ENCODE measurements at places on chromosomes 2 and 18.
A peak's percentile ranks its signal among the peaks of the same experiment; 100 is the strongest.

DNA sequence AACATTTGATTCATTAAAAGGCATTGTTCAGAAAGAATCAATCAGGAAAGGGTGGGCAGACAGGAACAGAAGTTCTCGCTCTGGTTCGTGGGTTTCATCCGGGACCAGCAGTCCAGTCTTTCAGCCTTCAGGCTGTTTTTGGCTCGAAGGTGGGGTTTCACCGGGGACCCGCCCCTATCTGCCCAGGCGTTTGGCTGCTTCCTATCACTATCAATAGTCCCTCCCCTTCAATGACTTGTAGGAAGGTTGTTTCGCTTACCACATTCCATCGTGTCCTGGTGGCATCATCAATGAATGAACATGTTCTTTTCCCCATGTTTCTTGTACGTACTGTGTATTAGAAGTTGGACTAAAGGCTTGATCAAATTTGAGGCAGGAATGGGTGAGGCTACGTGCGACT lies 130.3 kb downstream of the NEDD4L start:
- DNase-seq, result no peak
- peaks cover 6% of the 10 kb centered on the region for H3K4me1 ChIP-seq
- H3K4me3 ChIP-seq, result no peak overlapping the region

GRCh38 chr2:145771525-145771924 lies 1251.6 kb upstream of the ZEB2 start:
- no peaks in the 10 kb centered on the region for H3K36me3 ChIP-seq
- H3K27ac ChIP-seq, result no peak overlapping the region
- no peaks in the 10 kb centered on the region for H3K4me1 ChIP-seq

- no peaks in the 10 kb centered on the region for H3K4me1 ChIP-seq
- H3K27me3 ChIP-seq, result no peaks in the 10 kb centered on the region
- H3K4me3 ChIP-seq, result no peak overlapping the region
- H3K27ac ChIP-seq, result no peak overlapping the region
- no peaks in the 10 kb centered on the region for H3K36me3 ChIP-seq
Measured at GRCh38 chr2:58025150-58025933, 21.3 kb upstream of the VRK2 start.

- DNase-seq, result no peak
- no peak overlapping the region for H3K27ac ChIP-seq
- H3K4me3 ChIP-seq, result no peak overlapping the region
- H3K27me3 ChIP-seq, result no peaks in the 10 kb centered on the region
Measured at GRCh38 chr18:75472396-75472795, 44.9 kb upstream of the SMIM21 start.

- H3K27ac ChIP-seq, result no peak overlapping the region
- H3K36me3 ChIP-seq, result no peaks in the 10 kb centered on the region
- H3K4me3 ChIP-seq, result no peak overlapping the region
- peaks cover 5% of the 10 kb centered on the region for H3K27me3 ChIP-seq
- peaks cover 7% of the 10 kb centered on the region for H3K4me1 ChIP-seq
Measured at GRCh38 chr18:5546660-5547059, 2.9 kb upstream of the EPB41L3 start.

DNA sequence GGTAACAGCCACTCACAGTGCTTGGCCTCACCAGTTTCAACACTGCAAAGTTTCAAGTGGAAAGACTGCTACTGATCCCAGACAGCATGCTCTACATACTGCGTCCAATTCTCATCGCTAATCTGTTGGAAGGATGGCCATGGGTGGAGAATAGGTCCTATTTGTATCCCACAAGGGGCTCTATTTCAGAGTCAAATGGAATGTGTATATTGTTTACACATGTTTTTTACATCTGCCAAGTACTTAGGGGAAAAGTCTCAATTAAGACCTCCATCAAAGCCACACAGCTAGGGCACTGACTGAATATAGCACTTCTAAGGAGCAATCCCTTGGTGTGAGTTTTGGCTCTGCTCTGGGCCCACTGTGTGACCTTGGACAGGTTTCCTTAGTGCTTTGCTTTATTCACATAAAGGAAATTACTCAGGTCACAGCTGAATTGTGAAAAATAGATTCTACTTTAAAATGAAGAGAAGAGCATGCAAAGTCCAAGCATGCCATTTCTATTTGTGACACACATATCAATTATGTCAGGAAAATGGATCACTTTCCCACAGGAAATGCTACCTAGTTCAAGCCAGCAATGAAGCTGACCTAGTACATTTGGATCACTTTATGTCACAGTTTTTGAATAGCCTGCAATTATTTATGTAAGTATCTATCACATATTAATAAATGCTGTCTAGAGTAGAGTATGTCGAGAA lies 112.9 kb upstream of the STK17B start:
- DNase-seq, result no peak
- no peak overlapping the region for H3K4me3 ChIP-seq
- no peaks in the 10 kb centered on the region for H3K36me3 ChIP-seq
- peak overlapping the region; percentile 17 for H3K27ac ChIP-seq

- DNase-seq, result no peak
- H3K27me3 ChIP-seq, result no peaks in the 10 kb centered on the region
- H3K4me1 ChIP-seq, result no peaks in the 10 kb centered on the region
- no peak overlapping the region for H3K4me3 ChIP-seq
Measured at GRCh38 chr2:119958670-119959268, 54.1 kb upstream of the EPB41L5 start.

GRCh38 chr2:118801151-118801550 lies 46.3 kb downstream of the EN1 start:
- H3K4me1 ChIP-seq, result no peaks in the 10 kb centered on the region
- H3K4me3 ChIP-seq, result no peak overlapping the region
- no peak for DNase-seq

GRCh38 chr2:37378411-37378810 lies 34.0 kb downstream of the QPCT start:
- no peaks in the 10 kb centered on the region for H3K4me1 ChIP-seq
- no peak overlapping the region for H3K4me3 ChIP-seq
- H3K27me3 ChIP-seq, result no peaks in the 10 kb centered on the region
- H3K27ac ChIP-seq, result no peak overlapping the region

DNA sequence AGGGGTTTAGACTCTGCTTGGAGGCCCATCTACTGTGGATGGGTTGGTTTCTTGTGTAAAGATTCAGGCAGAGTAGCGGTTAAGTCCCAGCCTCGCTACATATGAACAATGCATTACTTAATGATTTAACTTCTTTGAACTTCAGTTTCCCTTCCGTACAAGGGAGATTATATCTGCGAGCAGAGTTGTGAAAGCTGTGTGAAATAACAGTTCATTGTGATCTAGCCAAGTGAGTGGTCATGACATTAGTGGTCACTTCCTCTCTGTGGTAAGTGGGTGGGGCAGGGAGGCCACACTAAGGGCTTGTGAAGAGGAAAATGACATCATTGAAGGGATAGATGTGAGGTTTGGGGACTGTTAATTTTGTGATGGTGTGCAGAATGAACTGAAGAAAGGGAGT lies 14.1 kb upstream of the MEX3C start:
- H3K4me1 ChIP-seq, result no peaks in the 10 kb centered on the region
- H3K27me3 ChIP-seq, result no peaks in the 10 kb centered on the region
- DNase-seq, result peak; percentile 64
- no peak overlapping the region for H3K4me3 ChIP-seq
- H3K27ac ChIP-seq, result no peak overlapping the region
- no peaks in the 10 kb centered on the region for H3K36me3 ChIP-seq

GRCh38 chr2:157329524-157329923 lies 3.9 kb upstream of the ERMN start:
- H3K36me3 ChIP-seq, result no peaks in the 10 kb centered on the region
- no peak for DNase-seq
- H3K4me1 ChIP-seq, result peaks cover 12% of the 10 kb centered on the region
- no peak overlapping the region for H3K4me3 ChIP-seq

GRCh38 chr2:204505488-204505887 lies 39.8 kb upstream of the PARD3B start:
- no peak for DNase-seq
- no peaks in the 10 kb centered on the region for H3K27me3 ChIP-seq
- H3K4me1 ChIP-seq, result no peaks in the 10 kb centered on the region
- H3K36me3 ChIP-seq, result no peaks in the 10 kb centered on the region
- H3K27ac ChIP-seq, result no peak overlapping the region

DNA sequence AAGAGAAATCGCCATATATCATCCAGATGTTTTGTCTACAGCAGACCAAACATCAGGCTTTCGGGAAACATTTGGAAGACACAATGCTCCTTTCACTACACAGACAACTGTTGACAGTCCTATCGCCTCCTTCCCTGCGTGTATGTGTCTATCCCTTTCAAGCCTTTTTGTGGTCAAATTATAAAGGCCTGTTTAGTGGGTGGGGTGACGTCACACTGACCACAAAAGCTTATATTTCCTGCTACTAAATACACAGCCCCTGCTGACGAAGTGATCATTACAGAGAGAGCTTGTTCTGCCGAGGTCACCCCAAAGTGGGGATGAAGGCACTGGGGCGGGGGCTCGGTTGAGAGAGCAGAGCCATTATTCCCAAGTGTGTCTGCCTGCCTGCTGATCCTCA lies 302.7 kb upstream of the TNP1 start:
- H3K4me1 ChIP-seq, result peaks cover 8% of the 10 kb centered on the region
- DNase-seq, result no peak
- H3K4me3 ChIP-seq, result no peak overlapping the region
- no peaks in the 10 kb centered on the region for H3K27me3 ChIP-seq

DNA sequence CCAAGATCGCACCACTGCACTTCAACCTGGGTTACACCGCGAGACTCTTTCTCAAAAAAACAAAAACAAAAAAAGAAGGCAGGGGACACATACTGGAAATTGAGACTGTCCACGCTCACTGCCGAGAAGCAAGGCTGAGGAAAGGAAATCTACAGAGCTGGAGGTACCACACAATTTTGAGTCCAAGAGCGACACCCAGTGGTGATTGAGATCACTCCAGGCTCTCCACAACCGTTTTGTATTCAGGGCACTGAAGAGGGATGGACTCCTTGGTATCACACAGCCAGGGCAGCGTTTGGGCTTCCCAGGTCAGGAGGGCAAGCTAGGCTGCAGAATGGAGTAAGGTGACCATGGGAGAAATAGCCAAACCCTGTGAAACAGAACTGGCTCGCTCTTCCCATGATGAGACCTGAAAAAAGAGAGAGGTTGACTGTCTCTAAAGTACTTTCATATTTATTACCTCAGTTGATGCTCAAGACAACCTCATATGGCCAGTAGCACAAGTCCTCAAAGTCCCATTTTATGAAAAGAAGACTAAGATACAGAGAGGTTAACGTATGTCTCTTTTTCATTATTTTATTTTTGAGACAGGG lies 74.5 kb upstream of the YPEL5 start:
- H3K4me3 ChIP-seq, result no peak overlapping the region
- no peak overlapping the region for H3K27ac ChIP-seq
- no peaks in the 10 kb centered on the region for H3K4me1 ChIP-seq
- H3K27me3 ChIP-seq, result no peaks in the 10 kb centered on the region

DNA sequence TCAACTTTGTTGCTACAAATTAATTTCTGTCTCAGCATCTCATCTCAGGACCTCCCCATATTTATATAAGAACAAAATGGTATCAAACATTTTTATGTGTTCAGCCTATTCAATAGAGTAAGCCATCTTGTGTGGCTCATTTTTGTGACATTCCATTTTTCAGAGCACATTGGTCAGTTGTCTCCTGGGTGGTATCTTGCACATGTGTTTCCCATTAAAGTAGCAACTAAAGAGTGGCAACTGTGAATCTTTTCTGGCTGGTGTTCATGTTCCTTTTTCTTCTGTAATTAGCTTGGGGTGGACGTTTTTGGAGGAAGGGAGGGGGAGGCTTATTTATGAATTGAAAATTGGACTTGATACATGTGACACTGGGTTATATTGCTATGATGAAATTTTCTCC lies 45.4 kb upstream of the EFEMP1 start:
- H3K27ac ChIP-seq, result no peak overlapping the region
- no peak overlapping the region for H3K4me3 ChIP-seq
- H3K36me3 ChIP-seq, result no peaks in the 10 kb centered on the region
- no peaks in the 10 kb centered on the region for H3K27me3 ChIP-seq
- DNase-seq, result no peak

GRCh38 chr2:9384521-9384920 lies 38.8 kb downstream of the ITGB1BP1 start:
- H3K36me3 ChIP-seq, result peaks cover 10% of the 10 kb centered on the region
- H3K4me3 ChIP-seq, result no peak overlapping the region
- no peak for DNase-seq

DNA sequence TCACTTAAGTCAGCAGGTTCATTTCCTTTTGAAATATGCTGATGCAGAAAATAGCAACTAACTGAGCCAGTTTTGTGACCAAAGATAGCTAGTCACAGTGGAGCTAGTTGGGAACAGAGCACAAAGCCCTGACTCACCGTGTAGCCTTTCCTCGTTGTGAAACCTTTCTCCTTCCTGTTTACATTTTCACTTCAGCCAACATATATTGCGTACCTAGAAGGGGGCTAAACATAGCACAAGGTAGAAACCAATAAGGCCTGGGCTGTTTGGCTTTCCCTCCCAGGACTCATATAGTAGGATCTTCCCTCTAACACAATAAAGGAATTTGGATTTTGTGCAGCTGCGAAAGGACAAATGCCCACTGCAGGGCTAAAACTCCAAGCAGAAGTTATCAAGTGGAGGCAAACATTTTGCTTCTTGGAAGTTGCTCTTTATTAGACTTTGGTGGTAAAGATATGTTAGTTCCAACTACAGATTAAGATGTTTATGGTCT lies 24.5 kb upstream of the LPIN2 start:
- no peak overlapping the region for H3K27ac ChIP-seq
- DNase-seq, result peak; percentile 50
- H3K27me3 ChIP-seq, result no peaks in the 10 kb centered on the region
- no peaks in the 10 kb centered on the region for H3K36me3 ChIP-seq
- no peak overlapping the region for H3K4me3 ChIP-seq

- H3K4me3 ChIP-seq, result no peak overlapping the region
- H3K27me3 ChIP-seq, result no peaks in the 10 kb centered on the region
- DNase-seq, result no peak
- H3K4me1 ChIP-seq, result no peaks in the 10 kb centered on the region
- no peak overlapping the region for H3K27ac ChIP-seq
- H3K36me3 ChIP-seq, result no peaks in the 10 kb centered on the region
Measured at GRCh38 chr2:234038076-234038802, 12.3 kb upstream of the SPP2 start.

DNA sequence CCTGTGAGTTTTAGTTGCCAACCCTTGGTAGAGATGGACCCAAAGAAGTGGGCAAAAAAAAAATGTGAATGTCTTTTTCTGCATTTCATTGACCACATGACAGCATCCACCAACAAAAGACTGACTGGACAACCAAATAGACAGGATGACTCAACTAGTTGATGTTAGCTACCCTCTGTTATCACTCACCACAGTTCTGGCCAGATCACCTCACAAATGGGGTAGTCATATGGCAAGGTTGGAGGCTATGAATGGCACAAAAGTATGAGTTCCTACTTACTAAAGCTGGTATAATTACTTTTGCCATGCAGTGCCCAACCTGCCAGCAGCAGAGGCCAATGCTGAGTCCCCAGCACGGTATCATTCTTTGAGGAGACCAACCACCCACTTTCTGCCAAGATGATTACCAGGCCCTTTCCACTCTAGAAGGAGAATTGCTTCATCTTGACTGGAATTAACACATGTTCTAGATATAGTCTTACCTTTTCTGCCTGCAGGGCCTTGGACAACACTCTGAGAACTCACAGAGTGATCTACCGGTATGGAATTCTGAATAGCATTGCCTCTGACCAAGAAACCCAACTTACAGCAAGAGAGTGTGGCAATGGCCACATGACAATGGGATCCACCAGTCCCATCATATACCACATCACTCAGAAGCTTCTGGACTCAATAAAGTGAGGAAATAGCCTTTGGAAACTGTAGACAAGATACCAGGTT lies 20.1 kb upstream of the TCF7L1 start:
- DNase-seq, result no peak
- no peaks in the 10 kb centered on the region for H3K4me1 ChIP-seq

Measured in right atrium auricular region (tissue), 2 donors.